ENCODE measurements at places on chromosomes 11 and 22.

DNA sequence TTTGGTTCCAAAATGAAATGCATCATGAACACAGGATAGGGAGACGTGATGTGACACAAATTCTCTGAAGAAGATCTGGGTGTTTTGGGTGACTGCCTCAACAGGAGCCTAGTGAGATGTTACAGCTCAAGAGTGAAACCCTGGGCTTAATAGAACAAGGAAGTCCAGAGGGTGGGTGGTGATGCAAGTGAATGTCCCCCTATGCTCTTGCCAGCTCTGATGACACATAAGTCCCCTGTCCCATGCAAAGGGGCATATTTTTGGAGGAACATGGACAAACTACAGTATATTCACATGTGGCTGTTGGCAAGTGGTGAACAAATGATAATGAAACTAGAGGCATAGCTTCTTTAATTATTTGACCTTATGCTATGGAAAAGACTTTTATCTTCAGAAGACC, 9.2 kb downstream of the CRTAM start:
- no peak for DNase-seq

- peak; percentile 20 for DNase-seq
Observed at GRCh38 chr22:40203572-40203971, 25.8 kb downstream of the TNRC6B start.

DNA sequence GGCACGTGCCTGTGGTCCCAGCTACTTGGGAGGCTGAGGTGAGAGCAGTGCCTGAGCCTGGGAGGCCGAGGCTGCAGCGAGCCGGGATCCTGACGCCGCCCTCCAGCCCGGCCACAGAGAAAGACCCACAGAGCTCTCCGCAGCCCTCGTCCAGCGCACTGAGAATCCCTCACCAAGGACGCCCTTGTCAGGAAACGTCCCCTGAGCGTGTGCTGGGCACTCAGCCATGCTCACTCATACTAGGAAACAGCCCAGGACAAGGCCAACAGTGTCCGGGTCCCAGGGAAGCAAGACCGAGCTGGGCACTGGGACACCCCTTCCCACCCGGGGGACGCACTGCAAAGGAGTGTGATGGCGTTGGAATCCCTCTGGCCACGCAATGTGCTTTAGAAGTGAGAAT, 14.5 kb downstream of the DEAF1 start:
- no peak for DNase-seq

DNA sequence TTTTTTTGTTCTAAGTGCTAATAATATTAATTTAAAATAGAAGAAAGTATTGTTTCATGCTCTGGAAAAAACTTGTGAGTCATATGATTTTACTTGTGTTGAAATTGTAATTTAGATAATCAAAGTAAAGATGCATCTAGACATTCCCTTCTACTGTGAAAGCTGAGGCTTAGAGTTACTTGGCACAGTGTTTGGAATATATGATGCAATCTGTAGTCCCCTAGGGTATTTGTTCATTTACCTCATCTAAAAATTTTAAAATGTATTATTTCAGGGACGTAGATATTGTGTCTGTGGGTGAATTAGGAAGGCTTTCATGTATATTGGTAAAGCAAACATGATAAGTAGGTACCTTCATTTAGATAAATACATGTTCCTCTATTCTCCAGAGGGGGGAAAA, 793.5 kb upstream of the CNTN5 start:
- DNase-seq: no peak

- DNase-seq: no peak
Observed at GRCh38 chr11:127109796-127110480, 109.4 kb upstream of the KIRREL3 start.

DNA sequence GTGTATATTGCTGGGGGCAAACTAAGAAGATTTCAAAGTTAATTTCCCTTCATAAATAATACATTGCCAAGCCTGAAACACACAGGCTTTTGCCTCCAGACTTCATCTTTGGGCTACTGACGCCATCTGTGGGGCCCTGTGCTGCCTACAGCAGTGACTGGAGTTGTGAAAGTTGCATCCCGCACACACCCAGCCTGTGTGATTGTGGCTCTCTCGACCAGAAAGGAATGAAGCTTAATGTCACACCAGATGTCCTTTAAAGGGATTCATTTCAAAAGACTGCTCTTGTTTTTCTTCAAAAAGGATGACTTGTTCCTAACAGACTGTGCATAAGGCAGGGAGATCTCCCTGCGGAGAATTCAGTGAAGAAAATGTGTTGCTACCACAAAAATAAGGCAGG, 210.5 kb downstream of the FAM181B start:
- DNase-seq: no peak

DNA sequence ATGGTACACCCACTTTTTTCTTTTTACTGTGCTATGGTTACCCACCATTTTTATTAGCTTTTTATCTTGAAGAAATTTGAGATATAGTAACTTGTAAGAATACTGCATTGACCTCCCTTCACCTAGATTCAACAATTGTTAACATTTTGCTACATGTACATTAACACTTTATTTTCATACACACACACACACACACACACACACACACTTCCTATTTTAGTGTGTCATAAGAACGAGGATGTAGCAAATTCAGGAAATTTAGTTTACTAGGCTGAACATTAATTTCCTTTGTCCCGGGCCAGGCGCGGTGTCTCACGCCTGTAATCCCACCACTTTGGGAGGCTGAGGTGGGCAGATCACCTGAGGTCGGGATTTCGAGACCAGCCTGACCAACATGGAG, 1.1 kb upstream of the ATP6V1E1 start:
- no peak for DNase-seq

DNA sequence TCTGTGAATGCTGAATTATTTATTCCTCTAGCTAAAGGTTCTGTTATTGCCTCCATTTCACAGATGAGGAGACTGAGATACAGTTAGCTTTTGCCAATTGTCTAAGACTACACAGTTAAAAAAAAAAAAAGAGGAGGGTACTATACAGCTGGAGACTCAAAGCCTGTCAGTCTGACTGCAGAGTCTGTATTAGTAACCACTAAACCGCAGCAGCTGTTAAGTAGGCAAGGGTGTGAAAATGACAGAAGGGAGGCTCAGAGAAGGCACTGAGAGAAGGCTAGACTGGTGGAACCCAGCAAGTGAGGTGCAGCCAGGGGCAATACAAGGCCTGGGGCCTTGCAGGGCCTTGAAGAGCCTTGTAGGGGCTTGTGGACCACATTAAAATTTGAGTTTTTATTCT, 181.2 kb downstream of the CSNK2A3 start:
- peak; percentile 60 for DNase-seq

DNA sequence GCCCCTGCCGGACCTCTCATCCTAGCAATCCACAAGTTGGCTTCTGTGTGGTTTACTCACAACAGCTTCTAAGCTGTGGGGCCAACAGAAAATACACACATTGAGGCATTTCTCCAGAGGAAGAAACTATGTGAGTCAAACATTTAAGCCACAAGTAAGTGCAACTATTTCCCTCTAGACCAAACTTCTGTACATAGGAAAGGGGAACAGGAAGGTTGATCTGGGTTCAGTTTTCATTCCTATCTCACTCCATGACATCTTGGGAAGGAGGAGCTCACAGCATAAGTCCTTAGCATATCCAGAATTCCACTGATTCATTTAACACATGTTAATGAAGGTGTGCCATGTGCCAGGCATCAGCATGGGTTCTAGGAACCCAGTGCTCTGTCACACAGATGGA, 72.8 kb upstream of the PICALM start:
- no peak for DNase-seq

- DNase-seq: no peak
Observed at GRCh38 chr11:80538040-80538439, 1097.2 kb upstream of the TENM4 start.

GRCh38 chr22:19576460-19577421, 52.5 kb upstream of the CLDN5 start:
- DNase-seq: peak; percentile 31

GRCh38 chr11:117989351-117990102, 3.3 kb downstream of the IL10RA start:
- no peak for DNase-seq

DNA sequence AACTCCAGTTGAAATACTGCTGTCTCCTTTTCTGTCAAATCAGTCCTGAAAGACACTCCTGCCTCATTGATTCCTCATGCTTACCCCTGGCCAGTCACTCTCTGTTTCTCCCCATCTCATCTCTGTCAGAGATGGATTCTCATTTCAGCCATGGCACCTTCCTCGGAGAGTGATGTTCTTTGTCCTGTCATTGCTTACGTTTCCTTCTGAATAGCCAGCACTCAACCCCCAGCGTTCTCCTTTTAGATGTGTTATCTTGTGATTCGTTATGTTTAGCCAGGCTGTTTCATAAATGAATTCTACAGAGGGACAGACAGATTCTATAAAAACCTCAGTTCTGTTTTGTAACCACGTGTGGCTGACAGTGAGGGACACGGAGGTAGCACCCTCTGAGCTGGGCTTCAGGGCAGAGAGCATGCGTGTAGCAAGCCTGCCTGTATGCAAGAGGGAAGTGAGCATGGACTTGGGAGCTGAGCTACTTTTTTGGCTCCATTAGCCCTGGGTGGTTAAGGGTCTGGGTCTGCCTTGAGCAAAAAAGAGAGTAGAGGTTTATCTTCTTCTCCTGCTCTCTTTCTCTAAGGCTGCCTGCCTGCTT, 354.6 kb downstream of the DDX10 start:
- DNase-seq: no peak

- no peak for DNase-seq
Observed at GRCh38 chr11:66541892-66542291, 4.0 kb downstream of the ZDHHC24 start.

GRCh38 chr11:95229199-95229992, 1.6 kb downstream of the SESN3 start:
- no peak for DNase-seq

DNA sequence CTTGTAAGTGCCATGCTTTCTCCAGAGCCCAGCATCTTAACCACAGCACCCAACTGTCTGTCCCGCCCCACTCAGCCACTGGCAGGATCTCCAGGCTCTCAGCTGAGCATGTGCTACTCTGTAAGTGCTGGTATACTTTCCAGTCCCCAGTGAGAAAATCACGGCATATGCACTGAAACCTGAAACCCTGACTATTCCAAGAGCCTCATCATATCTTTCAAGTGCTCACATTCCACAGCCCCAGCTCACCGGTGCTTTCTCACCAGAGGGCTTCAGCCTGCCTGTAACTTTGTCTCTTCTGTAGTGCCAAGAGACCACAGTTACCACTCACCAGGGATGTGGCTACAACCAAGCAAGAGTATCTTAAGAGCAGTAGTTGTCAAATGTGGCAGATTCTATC, 24.4 kb upstream of the PAMR1 start:
- DNase-seq: no peak

DNA sequence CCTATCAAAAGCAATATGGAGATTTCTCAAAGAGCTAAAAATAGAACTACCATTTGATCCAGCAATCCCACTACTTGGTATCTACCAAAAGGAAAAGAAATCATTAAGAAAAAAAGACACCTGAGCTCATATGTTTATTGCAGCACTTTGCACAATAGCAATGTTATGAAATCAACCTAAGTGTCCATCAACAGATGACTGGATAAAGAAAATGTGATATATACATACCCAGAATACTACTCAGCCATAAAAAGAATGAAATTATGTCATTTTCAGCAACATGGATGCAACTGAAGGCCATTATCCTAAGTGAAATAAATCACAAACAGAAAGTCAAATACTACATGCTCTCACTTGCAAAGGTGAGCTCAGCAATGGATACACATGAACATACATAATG, 1565.5 kb upstream of the RAG2 start:
- DNase-seq: no peak

- no peak for DNase-seq
Observed at GRCh38 chr22:46756097-46756496, 6.4 kb upstream of the TBC1D22A start.

DNA sequence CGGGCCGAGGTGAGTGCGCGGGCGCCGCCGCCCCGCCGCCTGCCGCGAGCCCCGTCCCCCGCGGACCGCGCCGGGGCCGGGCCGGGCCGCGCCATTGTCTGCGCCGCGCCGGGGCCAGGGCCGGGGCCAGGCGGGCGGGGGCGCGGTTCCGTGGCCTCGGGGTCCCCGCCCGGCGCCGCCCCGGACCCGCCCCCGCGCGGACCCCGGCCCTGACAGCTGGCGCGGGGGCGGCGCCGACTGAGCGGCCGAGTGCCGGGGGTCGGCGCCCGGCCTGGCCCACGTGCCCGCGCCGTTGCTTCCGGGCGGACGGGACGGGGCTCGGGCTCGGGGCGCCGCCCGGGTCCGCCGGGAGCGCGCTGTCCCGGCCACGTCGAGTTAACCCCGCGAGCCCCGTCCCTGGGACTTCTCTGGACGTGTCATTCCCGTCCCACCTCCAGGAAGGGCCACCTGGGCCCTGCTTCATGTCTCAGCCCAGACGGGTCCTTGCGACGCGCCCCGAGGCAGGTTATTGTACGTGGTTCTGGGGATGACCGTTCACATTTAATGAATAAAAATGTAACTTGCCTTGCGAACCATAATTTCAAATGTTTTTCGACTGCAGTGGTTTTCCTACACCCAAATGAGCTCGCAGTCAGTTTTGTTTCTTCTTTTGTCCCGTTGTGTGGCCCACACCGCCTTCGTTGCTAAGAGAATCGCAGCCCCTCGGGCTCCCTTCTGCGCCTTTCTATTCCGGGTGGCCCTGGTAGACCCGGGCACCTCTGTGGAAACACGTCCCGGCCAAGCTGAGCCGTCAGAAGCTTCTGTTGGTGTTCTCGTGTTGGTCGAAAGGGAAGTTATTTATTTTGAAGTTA, 562 bp downstream of the ZBED4 start:
- DNase-seq: no peak

DNA sequence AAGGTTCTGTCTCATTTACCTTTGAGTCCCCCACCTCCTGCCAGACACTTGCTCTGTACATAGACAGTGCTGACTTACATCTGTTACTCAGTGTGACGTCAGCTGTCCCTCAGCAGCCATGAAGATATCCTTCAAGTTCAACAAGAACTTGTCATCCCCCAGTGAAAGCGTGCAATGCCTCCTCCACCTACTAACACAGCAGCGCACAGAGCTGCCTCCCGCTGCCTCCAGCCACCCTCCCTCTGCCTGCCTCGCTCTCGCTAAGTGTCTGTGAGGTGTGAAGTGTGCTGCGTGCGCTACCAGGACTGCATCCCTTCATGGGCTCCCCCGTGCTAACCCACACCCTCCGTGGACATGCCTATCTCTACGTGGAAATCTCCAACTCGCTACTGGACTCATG, 621.4 kb downstream of the BRD1 start:
- no peak for DNase-seq

DNA sequence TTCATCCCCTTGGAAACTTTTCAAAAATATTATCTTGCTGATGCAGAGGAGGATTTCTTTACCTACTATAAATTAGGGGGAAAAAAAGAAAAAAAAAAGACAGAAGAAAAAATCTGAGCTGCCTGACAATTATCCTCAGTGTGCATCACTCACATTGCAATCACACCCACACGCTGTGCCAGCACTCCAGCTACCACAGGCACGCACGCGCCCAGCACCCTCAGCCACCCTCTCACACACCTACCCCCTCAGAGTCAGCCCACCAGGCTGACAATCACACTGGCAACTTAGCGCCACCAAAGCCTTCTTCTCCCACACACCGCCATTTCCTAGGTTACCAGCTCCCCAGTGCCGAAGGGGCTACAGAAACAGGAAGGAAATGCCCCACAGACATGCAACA, 236.1 kb downstream of the KCNA4 start:
- no peak for DNase-seq

Data from effector memory CD8-positive, alpha-beta T cell (primary cell).